ENCODE measurements at places on chromosomes 7 and 10. TPM values are rescaled to one million over a fixed set of nuclear protein-coding genes. Genes with fewer than 3 reads are reported as not detected.
A peak's percentile ranks its signal among the peaks of the same experiment; 100 is the strongest.

GRCh38 chr7:64990216-64990615 is 620 bp downstream of the ZNF117 start:
- DNase-seq = no peak

DNA sequence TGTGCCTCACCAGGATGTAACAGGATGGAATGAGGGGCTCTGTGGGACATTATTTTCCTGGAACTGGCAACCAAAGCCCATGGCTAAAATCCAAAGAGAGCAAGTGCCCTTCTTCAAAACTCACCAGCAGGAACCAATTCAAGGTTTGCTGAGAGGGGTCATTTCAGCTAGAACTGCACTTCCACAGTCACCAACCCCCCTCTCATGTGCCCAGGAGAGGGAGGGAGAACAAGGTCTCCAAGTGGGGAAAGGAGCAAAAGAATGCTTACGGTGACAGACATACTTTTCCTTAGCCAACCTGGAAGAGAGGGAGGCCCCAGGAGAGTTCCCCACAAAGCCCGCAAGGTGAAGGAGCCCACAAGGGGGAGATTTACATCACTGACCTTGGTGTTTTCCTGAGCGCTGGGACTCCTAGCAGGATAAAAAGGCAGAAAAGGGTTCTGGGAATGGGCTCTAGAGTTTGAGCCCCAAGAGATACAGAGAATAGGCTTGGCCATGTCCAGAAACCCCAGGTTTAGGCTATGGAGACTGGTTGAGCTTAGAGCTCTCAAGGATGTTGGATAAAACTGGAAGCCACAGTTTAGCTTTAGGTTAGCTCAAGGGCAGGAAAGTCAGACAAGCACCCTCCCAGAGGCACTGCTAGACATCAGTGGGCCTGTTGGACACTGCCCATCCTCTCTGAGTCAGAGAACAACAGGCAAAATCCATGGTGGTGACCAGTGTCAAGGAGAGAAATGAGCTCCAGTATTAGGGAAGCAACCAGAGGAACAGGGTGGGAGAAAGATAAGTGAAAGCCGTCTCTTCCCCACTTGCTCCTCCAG is 63.9 kb upstream of the GHITM start:
- DNase-seq = no peak

DNA sequence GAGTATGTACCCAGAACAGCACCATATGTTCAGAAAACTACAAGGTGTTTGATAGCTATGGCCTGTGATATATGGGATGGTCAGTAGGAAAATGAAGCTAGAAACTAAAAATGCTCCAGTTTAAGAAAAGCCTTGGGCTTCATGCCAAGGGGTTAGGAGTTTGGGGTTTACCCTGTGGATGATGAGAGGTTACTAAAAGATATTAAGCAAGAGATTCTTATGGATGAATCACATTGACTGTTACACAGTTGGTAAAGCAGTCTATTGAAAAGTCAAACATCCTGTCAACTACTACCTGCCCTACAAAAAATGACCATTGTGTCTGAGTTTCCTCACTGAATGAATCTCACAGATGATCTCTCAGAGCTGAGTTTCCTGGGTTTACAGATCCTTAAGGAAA is 166.2 kb upstream of the INHBA start:
- DNase-seq = no peak

- DNase-seq = no peak
These were observed 5.3 kb downstream of the ARPC1A start for GRCh38 chr7:99331002-99331401.

DNA sequence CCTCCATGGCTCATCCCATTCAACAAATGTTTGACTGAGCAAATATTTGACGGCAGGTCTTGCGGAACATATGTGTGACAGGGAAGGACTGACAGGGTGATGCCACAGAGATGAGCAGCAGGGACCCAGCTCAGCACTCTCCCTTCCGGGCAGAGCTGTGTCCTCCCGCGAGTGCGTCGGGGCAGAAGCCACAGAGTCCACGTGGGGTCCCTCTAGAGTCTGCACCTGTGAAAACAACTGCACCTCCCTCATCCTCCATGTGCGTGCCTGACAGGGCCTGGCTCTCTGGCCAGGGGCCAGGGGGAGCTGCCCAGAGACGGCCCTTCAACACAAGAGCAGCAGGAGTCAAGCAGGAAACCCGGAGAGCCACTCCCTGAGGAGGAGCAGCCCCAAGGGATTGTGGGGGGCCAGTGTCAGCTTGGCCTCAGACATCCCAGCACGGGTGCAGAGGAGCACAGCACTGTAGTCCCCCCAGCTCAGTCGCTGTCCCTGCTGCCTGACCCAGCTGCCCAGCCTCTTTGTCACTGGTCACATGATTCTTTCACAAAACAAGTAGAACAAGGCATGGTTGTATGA is 83.6 kb upstream of the TMEM72 start:
- DNase-seq = no peak

- DNase-seq = no peak
These were observed 337.6 kb downstream of the CCSER2 start for GRCh38 chr10:84665883-84666463.

GRCh38 chr7:129970816-129971215 is 18.1 kb upstream of the UBE2H start:
- DNase-seq = peak; percentile 71

DNA sequence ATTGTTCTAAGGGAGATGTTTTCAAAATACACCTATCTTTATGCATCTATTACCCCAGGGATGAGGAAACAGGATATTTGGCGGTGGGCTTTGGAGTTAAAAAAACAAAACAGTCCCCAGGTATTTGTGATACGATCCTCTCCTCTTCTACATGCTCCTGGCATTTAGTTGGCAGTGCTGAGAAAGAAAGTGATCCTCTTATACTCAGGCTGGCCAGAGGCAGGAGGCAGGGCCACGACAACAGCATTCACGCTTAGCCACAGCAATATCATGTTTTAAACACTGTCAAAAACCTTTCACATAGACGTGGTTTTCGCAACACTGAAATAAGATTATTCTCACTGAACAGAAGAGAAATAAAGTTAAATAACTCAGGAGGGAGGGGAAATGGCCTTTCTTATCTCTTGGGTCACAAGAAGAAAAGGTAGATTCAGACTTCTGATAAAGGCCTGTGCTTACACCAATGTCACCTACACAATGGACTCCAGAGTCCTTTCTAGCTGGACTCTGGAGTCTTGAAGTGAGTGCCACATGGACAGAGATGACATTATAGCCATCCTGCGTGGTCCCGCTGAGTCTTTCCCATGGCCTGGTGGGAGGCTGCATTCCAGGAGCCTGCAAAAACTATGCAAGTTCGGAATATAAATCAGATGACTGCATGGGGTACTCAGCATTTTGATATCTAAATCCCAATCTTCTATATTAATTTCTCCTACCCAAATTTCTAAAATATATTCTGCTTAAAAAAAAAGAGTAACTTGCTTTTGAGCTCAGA is 88.7 kb downstream of the PIP4K2A start:
- DNase-seq = no peak

- no peak for DNase-seq
These were observed 65.1 kb downstream of the MET start for GRCh38 chr7:116736927-116737715.

GRCh38 chr7:148719753-148720152 is 21.1 kb downstream of the CUL1 start:
- DNase-seq = no peak

DNA sequence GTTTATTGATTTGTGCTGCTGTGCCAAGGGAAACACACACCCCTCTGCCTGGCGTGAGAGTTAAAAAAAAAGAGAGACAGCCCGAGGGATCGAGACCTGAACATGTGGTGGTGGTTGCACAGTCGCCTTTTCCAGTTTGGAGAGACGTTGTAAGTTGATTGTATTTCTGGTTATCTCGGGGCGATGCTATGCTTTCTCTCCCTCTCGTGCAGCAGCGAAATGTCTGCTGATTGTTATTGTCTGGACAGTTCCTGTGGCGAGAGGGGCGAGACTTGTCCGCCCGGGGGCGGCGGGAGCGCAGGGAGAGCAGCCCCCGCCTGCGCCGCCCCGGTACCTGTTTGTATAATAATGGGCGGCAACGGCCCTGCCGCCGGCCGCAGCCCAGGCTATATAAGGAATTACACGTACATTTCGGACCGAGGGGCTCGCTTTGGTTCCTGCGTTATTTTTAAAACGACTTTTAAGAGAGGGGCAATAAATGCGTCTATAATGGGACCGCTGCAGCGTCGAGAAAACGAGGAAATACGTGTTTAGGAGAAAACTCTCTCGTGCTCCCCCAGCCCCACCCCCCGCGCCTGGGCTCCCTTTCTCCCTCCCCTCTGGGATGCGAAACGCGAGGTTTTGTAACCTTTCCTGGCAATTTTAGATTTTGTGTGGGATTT is 1.7 kb downstream of the ZEB1 start:
- DNase-seq = peak; percentile 79

- DNase-seq = no peak
These were observed 289.4 kb downstream of the PLXNA4 start for GRCh38 chr7:132286836-132287235.

DNA sequence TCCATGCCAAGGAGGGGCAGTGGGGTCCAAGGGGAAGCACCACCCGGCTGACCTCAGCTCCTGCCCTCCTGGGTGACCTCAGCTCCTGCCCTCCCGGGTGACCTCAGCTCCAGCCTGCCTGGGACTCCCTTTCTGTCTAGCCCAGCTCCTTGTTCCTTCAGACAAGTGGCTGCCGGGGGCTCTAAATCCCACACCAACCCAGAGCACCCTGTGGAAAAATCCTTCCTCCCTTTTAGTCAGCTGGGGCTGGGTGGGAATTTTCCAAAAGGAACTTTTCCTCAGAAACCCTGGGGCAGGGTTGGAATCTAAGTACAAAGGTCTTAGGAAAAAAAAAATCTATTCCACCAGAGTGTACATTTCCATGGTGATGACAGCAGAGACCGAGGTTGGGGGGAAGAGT is 36.3 kb downstream of the AKR1B1 start:
- DNase-seq = no peak

GRCh38 chr10:88194041-88194887 is 330.8 kb downstream of the PTEN start:
- DNase-seq = peak; percentile 58

DNA sequence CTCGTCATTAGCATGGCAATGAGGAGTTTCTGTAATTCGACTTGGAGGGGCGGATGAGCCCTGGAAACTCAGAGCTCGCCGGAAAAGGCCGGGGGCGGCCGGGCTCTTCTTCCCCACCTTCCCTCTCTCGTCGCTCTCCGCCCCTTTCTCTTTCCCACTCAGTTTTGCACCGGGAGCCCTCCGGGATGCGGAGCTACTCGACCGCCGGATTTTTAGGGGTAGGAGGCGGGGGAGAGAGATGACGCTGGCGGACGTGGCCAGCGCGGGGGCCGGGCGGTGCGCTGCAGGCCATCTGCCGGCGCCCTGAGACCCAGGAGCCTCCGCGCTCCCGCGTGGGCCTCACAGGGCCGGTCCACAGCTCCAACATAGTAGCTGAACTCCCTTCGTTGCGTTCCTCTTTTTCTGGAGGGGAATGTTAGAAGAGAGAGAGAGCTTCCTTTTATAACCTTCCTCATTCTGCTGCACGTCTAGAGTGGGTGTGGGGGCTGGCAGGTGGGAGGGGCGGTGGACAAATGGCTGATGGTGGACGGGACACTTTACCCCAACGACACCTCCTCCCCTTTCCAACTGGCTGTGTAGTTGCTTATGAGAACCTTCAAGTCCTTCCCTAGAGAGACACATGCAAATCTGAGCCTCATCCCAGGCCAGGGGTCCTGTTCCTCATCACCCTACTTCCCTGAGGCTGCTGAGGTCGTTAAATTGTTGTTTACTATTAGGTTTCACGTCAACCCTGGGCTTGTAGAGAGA is 1.1 kb upstream of the HOXA1 start:
- no peak for DNase-seq

DNA sequence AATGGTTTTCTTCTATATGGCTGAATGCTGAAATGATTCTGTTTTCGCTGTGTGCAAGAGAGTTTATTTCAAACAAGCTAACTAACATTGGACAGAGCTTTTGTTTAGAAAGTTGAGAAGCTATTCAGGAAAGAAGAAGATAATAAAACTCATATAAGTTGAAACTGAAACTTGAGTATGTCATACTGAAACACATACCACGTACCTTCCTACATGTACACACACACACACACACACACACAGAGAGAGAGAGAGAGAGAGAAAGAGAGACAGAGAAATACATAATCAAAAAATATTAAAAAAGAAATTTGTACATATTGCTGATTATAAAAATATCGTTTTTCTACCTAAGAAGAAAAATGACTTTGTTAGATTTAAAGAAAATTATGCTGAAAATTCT is 561.9 kb upstream of the KCND2 start:
- DNase-seq = no peak

GRCh38 chr7:33761449-33762080 is 143.8 kb upstream of the BMPER start:
- DNase-seq = no peak

DNA sequence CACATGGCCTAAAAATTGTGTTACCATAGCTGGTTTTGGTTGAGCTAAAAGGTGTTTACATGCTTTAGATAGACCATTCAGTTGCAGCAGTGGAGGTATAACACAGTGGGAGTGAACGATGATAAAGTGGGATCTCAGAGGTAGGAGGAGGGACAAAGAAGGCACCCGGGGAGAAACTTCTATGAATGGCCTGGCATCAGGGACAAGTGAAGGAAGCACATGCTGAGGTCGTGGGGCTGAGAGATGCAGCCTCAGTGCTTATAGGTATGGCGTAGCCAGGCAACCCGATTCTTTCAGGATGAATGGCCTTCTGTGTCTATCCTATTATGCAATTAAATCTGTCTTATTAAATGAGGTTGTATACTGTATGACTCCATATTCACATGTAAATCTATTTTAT is 3.9 kb upstream of the CDK6 start:
- DNase-seq = no peak

The INA gene
- polyA plus RNA-seq = 1.4 TPM

The COL17A1 gene
- polyA plus RNA-seq = 1.4 TPM

The OR6V1 gene
- polyA plus RNA-seq = not detected

The KDM7A gene
- polyA plus RNA-seq = 2.3 TPM

The FAM20C gene
- 35.2 TPM for polyA plus RNA-seq

The LLCFC1 gene
- not detected for polyA plus RNA-seq
